ENCODE measurements at places on chromosomes 5 and 9.

GRCh38 chr9:131255676-131256197 lies 20.6 kb downstream of the FAM78A start:
- no peak for DNase-seq

GRCh38 chr5:122187426-122187825 lies 58.1 kb downstream of the ZNF474 start:
- no peak for DNase-seq

DNA sequence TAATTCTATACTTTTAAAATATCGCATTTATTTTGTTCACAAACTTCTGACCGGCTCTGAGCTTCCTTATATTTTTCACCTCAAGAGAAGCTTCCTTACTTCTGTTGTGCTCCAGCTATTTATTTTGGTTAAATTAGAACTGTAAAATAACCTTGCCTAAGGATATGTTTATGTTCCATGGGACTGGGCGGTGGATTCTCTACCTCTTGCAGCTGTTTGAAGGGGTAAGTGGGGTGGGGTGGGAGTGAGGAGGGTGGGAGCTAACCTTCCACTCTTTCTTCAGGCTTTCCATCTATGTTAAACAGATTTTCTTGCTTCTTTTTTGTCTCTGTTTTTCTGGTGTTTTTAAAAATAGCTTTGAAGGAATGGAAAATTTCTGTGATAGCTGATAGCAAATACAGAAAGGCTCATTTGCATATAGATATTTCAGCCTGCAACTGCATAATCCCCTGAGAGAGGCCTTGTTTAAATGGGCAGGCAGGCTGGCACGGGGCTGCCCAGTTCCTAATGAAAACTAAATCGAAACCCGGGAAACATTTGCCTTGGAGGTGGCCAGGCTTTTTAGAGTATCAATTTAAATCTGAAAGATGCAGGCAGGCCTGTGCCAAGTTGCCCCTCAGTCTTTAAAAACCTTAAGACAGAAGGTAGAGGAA lies 122.1 kb upstream of the DMAC1 start:
- DNase-seq: no peak

DNA sequence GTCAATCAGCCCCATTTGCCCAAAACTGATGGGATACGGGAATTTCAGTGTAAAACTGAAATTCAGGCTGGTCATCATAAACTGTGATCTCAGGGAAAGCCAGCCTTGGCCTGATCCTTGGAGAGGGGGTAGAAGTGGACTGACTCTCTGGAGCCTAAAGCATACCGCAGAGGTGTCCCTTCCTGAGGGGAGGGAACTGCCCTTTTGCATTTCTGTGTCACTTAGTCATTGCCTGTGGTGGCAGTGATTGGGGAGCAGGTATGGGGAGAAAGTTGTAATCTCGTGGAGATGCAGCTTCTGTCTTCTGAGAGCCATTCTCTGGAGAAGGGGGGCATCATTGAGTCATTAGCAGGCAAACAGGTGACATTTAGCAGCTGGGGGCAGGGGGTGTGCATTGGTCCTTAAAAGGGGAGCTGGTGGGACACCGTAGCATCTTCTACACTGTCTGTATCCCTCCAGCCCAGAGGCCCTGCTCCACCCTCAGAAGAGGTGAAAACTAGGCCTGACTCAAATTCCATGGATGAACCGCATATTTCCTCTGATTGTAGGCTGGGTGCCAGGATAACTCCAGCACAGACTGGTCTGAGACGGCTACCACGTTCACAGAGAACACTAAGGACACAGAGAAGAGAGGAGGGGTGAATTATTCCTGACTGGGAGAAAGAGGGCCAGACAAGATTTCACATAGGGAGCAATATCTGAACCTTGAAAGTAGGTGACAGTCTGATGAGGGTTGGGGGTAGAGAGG lies 143.3 kb downstream of the SEC61B start:
- DNase-seq: peak; percentile 59

GRCh38 chr9:93089024-93089423 lies 7.0 kb upstream of the CARD19 start:
- DNase-seq: no peak

DNA sequence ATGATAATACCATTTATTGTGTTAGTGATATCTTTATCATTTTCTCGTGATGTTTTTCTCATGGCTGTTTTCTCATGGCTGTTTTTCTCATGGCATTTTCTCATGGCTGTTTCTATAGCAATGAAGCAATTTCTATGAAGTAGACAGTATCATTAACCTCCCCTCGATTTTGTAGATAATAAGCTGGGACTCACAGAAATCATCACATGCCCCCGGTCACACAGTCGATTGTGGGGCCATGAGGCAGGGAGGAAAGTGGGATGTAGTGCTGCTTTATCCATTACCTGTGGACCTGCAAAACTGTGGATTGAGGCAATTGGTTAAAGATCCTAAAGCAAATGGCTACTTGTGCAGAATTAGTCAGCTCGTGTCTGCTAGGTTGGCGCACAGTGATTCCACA lies 47.3 kb downstream of the TGFBI start:
- DNase-seq: no peak

GRCh38 chr5:6634788-6635430 lies 1.7 kb downstream of the SRD5A1 start:
- DNase-seq: no peak

DNA sequence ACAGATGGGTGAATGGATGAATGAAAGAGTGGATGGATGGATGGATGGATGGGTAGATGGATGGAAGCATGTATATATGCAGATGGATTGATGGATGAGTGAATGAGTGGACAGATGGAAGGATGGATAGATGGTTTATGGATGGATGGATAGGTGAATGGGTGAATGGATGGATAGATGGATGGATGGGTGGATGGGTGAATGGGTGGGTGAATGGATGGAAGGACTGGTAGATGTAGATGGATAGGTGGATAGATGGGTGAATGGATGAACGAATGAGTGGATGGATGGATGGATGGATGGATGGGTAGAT lies 85.1 kb downstream of the COL5A1 start:
- DNase-seq: no peak

DNA sequence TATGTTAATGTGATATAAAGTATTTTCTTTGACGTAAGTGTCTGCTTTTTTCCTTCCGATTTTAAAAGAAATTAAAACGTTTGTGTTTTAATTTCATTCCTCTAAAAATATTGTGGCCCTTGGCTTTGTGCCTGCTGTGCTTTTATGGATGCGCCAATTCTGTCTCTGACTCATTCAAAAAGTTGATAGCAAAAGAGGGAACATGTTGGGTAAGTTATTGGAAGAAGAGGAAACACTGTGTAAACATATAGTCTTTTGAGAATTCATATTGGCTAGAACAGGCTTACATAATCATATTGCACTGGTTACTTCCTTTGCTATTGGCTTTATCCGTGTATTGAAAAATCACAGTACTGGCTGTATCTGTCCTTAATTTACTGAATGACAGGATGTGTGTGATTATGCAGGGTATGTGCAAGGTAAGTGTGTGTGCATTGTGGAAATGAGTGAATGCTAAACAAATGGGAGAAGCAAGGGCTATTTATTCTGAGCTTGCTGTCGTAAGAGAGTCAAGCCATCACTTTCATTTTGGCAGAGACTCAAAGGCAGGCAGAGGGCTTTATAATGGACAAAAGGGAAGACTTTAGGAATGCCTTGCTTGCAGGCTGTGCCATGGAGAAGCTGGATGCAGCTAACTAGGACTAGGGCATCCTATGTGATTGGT lies 67.8 kb downstream of the SGCD start:
- no peak for DNase-seq

GRCh38 chr5:4627131-4627530 lies 513.0 kb upstream of the ADAMTS16 start:
- no peak for DNase-seq

DNA sequence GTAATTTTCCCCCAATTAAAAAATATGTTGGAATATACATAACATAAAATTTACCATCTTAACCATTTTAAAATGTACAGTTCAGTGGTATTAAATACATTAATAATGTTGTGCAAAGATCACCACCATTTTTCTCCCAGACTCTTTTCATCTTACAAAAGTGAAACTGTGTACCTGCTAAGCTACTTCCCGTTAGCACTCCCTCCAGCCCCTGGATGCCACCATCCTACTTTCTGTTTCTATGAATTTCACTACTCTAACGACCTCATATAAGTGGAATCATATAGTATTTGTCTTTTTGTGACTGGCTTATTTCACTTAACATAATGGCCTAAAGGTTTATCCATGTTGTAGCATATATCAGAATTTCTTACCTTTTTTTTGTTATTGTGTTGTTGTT lies 112.9 kb downstream of the HSPA4 start:
- DNase-seq: no peak

GRCh38 chr5:161847941-161848391 lies at the start of gene GABRA1:
Gene GABRA1 (plus strand): TSS chr5:161848120. CDS start chr5:161850811, 2,691 bp downstream.
- DNase-seq: no peak

GRCh38 chr5:6468104-6468503 lies 19.4 kb downstream of the UBE2QL1 start:
- no peak for DNase-seq

GRCh38 chr5:141846031-141846430 lies 32.2 kb downstream of the PCDH1 start:
- no peak for DNase-seq

- DNase-seq: no peak
Observed at GRCh38 chr5:40401284-40402006, 278.3 kb upstream of the PTGER4 start.

DNA sequence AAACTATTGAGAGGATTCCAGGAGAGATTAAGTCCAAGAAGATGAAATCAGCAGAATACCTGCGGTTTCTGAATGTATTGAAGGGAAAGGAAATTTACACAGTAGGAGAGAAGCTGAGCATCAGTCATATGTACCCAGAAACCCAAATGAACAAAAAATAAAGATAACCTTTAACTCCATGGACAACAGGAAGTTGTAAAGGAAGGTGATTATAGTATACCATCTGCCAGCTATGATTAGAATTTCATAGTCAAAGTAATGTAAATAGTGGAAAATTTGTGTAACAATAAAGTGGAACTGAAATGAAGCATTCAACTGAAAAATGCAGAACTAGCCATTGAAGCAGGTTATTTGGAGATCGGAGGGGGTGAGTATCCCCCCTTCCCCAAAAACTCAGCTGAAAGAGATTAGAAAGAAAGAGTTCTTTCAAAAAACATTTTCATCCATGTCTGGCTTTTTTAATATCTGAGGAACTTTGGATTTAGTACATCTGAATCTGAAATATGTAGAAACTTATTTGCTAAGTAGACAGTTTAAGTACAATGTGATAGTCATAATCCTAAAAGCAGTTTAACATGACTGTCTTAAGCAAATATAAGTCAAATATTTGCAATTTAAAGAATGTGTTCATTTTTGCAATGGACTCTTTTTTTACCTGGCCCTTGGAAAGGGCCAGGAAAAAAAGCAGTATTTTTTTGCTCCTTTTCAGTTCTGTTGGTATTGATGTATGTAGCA lies 58.4 kb downstream of the APC start:
- DNase-seq: no peak

DNA sequence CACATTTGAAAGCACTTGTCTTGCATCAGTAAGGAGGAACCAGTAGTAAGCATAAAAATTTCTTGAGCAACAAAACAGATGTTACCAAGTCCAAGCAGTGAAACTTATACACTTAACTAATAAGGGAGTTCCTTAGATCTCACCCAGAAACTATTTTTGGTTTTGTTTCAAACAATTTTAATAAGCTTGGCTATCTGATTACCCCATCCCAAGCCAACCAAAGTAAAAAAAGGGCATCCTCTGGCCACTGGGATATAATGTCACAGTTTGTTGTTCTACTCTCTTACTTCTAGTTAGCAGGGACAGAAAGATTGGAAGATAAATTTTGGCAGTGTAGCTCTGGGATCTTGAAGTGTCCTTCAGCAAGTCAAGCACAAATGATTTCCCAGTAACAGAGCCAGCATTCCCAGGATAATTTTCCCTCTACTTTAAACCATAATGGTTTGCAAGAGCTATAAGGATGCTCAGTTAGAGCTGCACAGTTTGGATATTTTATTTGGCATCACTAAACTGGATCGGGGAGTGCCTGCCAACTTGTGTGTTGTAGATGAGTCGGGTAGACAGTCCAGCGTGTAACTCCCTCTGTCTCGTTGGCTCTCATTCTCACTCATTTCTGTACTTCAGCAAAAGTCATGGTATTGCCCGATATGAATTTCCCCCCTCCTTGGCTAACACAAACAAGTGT lies 161.9 kb upstream of the HMHB1 start:
- DNase-seq: no peak
